Caki2 (cell line): ENCODE measurements at places on chromosomes 11 and 22.

DNA sequence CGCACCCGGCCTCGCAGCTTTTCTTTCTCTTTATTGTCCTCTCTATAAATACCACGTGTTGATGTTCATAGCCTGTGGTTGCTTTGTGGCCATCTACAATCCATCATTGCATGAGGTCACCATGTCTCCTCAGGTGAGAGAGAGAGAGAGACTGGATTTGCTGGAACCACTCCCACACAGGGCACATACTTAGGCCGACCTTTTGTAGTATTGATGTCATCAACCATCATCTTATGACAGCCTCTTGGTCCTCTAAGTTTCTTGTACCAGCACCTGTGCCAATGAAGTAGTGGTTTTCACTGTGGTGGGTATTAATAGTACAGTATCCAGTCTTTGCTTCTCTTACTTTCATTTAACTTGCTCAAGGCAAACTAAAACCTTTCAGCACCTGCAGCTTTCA lies 22.8 kb upstream of the P2RY6 start:
- peak; percentile 83 for DNase-seq

GRCh38 chr22:35792506-35792905 lies 74.8 kb downstream of the APOL5 start:
- DNase-seq: no peak

GRCh38 chr11:30128269-30128932 lies 102.4 kb upstream of the FSHB start:
- no peak for DNase-seq

GRCh38 chr22:33812360-33812977 lies 107.8 kb downstream of the LARGE1 start:
- DNase-seq: no peak

- DNase-seq: no peak
Measured at GRCh38 chr11:83764643-83765042, 478.5 kb upstream of the CCDC90B start.

GRCh38 chr11:61954851-61955421 lies 4.8 kb downstream of the BEST1 start:
- no peak for DNase-seq

DNA sequence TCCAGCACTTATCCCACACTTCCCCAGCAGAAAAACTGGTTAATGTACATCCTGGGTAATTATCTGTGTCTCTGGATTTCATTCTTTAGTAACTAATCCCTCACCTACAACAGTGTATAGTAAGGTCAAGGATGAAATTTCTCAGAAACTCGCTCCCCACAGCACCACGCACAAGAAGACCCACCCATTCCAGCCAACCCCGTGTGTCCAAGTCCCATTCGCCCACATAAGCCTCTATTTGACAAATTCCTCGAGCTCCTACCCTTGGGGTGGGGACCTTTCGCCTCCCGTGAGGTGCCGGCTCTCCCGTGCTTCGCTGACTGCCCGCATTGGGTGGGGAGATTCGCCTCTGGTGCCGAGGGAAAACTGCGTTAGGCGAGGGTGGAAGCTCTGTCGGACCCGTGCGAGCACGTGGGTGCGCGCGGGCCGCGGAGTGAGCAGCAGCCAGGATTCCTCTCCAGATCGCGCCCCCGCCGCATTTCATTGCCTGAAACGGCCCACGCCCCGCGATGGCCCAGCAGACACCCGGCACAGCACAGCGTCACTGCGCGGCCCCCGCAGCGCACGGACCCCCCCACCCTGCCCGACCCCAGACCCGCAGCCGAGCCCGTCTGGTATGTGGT lies 866 bp downstream of the EXPH5 start:
- peak; percentile 21 for DNase-seq

GRCh38 chr22:45273452-45274075 lies 11.2 kb upstream of the UPK3A start:
- DNase-seq: no peak

- DNase-seq: no peak
Measured at GRCh38 chr22:48142388-48142787, 1379.9 kb downstream of the TBC1D22A start.
